ENCODE measurements at places on chromosomes 2 and 18. TPM values are rescaled to one million over a fixed set of nuclear protein-coding genes. Genes with fewer than 3 reads are reported as not detected.

GRCh38 chr2:97806738-97807618 is 93.6 kb downstream of the ZAP70 start:
- H3K36me3 ChIP-seq: peaks cover 75% of the 10 kb centered on the region
- H3K27me3 ChIP-seq: no peaks in the 10 kb centered on the region
- no peak overlapping the region for H3K4me3 ChIP-seq
- H3K4me1 ChIP-seq: no peaks in the 10 kb centered on the region
- peak; percentile 93 for DNase-seq

DNA sequence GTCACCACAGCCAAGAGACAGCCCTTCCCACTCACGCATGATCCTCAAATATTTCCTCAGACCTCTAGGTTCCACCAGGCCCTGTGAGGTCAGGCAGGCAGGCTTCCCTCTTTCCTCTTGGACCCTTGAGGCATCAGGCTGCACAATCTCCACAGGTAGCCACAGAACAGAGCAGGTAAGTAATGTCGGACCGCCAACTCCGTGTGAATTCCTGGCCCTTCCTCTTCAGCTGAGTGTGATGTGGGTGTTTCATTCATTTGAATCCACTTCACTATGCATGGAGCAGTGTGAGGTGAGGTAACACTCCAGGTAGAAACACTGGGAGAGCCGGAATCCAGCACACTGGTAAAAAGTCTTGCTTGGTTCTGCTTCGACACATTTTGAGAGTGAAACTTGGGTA is 44.0 kb downstream of the MRPL35 start:
- no peaks in the 10 kb centered on the region for H3K27me3 ChIP-seq
- peak overlapping the region; percentile 61 for H3K27ac ChIP-seq
- peaks cover 21% of the 10 kb centered on the region for H3K4me1 ChIP-seq
- no peak for DNase-seq
- no peaks in the 10 kb centered on the region for H3K36me3 ChIP-seq

GRCh38 chr18:74589021-74589420 is 8.6 kb upstream of the ZNF407 start:
- no peak for DNase-seq
- H3K4me1 ChIP-seq: no peaks in the 10 kb centered on the region
- H3K36me3 ChIP-seq: peaks cover 13% of the 10 kb centered on the region
- H3K27ac ChIP-seq: no peak overlapping the region

GRCh38 chr2:106160786-106161261 is 33.3 kb downstream of the UXS1 start:
- no peak overlapping the region for H3K4me3 ChIP-seq
- H3K27ac ChIP-seq: peak overlapping the region; percentile 52
- no peaks in the 10 kb centered on the region for H3K27me3 ChIP-seq
- no peak for DNase-seq
- peaks cover 5% of the 10 kb centered on the region for H3K4me1 ChIP-seq

DNA sequence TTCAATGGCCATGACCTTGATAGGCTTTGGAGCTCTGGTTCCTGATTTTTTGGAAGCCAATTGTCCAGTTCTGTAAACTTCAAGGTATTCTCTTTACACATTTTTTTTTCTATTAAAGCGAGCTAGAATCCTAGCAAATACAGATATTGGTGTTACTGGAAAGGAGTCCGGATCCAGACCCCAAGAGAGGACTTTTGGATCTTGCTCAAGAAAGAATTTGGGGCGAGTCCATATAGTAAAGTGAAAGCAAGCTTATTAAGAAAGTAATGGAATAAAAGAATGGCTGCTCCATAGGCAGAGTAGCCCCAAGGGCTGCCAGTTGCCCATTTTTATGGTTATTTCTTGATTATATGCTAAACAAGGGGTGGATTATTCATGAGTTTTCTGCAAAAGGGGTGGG is 45.1 kb downstream of the CD8B2 start:
- H3K27ac ChIP-seq: no peak overlapping the region
- no peak for DNase-seq
- no peaks in the 10 kb centered on the region for H3K27me3 ChIP-seq
- H3K36me3 ChIP-seq: no peaks in the 10 kb centered on the region
- H3K4me3 ChIP-seq: no peak overlapping the region

LTBP1 gene
- 19.1 TPM for total RNA-seq

- H3K4me1 ChIP-seq: peaks cover 5% of the 10 kb centered on the region
- no peak overlapping the region for H3K27ac ChIP-seq
- no peak overlapping the region for H3K4me3 ChIP-seq
- H3K27me3 ChIP-seq: no peaks in the 10 kb centered on the region
Measured at GRCh38 chr2:223465793-223466192, 136.4 kb downstream of the SCG2 start.

TMEM182 gene
- not detected for total RNA-seq

DNA sequence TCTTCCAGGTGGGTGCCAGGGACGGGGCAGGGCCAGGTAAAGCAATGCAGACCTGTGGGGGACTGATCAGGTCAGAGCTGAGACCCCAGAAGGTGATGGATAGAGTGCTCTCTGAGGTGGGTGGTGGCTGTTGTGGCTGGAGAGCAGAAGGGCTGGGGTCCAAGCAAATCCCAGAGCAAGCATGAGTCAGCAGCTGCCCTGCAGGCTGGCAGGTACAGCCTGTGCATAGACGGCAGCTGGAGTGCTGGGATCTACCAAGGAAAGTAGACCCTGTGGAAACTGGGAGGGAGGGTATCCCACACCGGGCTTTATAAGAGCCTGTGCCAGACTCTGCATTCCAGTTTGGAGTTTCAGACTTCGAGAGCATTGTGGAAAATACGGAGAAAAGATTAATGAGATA is 663 bp downstream of the TRIM54 start:
- H3K36me3 ChIP-seq: no peaks in the 10 kb centered on the region
- no peak overlapping the region for H3K4me3 ChIP-seq
- DNase-seq: no peak
- H3K27ac ChIP-seq: no peak overlapping the region
- peaks cover 70% of the 10 kb centered on the region for H3K27me3 ChIP-seq

GRCh38 chr2:120994301-120994995 is 258.8 kb downstream of the GLI2 start:
- no peaks in the 10 kb centered on the region for H3K36me3 ChIP-seq
- no peaks in the 10 kb centered on the region for H3K27me3 ChIP-seq
- H3K4me3 ChIP-seq: no peak overlapping the region
- no peak overlapping the region for H3K27ac ChIP-seq
- peak; percentile 52 for DNase-seq

DNA sequence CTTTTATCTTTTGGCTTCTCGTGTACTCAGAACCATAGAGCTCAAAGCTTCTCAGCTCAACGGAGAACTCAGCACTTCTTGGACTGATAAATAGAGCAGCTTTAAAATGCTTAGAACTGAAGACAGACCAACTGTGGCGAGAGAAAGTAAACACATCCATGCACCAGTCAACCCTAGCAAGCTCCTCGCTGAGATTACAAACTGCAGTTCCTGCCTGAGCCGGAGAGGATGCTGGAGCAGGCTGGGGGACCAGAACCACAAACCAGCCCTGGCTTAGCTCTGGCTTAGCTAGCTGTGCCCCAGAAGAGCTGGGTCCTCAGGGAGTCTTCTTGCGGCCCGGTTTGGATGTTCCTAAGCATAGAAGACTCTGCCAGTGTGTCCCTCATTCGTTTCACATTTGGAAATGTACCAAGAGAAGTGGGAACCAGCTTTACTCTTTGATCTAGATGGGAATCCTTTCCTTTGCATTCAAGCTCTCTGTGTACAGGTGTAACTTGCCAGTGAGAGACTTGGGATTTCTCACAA is 5.6 kb downstream of the PAX8 start:
- no peak overlapping the region for H3K27ac ChIP-seq
- peak; percentile 33 for DNase-seq
- H3K36me3 ChIP-seq: no peaks in the 10 kb centered on the region
- peaks cover 23% of the 10 kb centered on the region for H3K4me1 ChIP-seq
- H3K27me3 ChIP-seq: peaks cover 37% of the 10 kb centered on the region
- no peak overlapping the region for H3K4me3 ChIP-seq

SP9 gene
- not detected for total RNA-seq

TMEM198 gene
- 2.7 TPM for total RNA-seq

ORC4 gene
- total RNA-seq: 40.9 TPM

DNA sequence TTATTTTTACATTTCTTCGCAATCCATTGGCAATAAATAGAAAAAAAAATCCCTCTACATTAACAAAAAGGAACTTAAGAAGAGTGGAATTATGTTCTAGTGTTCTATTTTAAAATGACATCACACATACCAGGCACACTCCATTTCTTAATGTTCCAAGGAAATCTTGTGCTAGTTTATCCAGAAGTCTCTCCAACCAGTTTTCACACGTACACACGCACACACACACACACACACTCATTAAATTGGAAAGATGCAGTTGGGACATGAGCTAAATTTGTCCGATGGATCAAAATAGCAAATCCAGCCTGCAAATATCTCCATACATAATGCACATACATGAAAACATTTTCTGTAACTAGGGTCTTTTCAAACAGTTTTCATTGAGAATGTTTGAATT is 78.3 kb downstream of the KCNJ3 start:
- no peak overlapping the region for H3K4me3 ChIP-seq
- H3K27me3 ChIP-seq: no peaks in the 10 kb centered on the region

GRCh38 chr2:233711312-233712008 is 1.2 kb upstream of the UGT1A5 start:
- H3K4me3 ChIP-seq: no peak overlapping the region
- H3K36me3 ChIP-seq: no peaks in the 10 kb centered on the region
- no peak overlapping the region for H3K27ac ChIP-seq
- DNase-seq: peak; percentile 88

ALPP gene
- not detected for total RNA-seq
